Cortex of kidney (tissue), 1 donor: ENCODE measurements at places on chromosomes 5 and 9.

GRCh38 chr9:130685104-130685503 is 8.5 kb upstream of the EXOSC2 start:
- DNase-seq = no peak

DNA sequence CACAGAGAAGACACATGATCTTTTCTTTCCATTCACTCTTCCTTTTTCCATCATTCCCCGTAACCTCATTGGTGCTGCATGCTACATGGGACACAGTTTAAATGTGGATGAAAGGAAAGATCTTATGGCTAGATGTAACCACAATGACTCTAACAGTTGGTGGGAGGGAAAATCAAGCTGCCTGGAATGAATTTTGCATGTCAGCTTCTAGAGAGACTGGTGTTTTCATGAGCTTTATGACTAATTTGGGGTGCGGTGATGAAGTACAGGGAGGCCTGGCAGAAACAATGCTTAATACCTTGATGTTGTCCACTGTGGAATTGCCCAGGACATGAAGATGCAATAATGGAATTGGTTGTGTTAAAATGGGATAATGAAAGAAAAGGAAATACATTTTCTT is 55.9 kb upstream of the MYO10 start:
- no peak for DNase-seq

- DNase-seq = no peak
These were observed 684.6 kb upstream of the ACO1 start for GRCh38 chr9:31699836-31700235.

DNA sequence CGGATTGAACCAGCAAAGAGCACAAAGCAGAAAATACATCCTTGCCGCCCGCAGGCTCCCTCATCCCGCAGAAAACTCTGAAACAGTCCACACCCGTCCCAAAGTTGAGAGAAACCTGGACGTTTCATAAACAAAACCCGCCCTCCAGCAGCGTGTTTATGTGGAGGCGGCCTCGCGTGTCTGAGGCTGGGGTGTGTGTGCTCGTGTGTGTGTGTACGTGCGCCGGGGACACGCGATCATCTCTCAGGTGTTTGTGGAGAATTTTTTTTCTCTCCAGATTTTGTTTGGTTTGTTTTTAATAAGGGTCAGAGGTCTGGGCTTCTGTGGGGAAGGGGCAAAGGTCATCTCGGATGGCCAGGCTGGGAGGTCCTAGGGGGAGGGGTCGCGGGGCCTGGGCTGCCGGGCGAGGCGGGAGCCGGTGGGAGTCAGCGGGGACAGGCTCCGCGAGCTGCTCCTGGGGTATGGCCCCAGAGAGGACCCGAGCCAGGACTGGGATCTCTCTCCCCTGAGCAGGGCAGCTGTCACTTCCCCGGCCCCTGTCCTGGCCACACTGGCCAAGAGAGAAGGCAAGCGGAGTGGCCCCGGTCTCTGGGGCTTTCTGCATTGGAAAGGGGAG is 206.4 kb downstream of the C9orf50 start:
- no peak for DNase-seq

- DNase-seq = no peak
These were observed 66.7 kb downstream of the DAB2IP start for GRCh38 chr9:121718084-121718483.

DNA sequence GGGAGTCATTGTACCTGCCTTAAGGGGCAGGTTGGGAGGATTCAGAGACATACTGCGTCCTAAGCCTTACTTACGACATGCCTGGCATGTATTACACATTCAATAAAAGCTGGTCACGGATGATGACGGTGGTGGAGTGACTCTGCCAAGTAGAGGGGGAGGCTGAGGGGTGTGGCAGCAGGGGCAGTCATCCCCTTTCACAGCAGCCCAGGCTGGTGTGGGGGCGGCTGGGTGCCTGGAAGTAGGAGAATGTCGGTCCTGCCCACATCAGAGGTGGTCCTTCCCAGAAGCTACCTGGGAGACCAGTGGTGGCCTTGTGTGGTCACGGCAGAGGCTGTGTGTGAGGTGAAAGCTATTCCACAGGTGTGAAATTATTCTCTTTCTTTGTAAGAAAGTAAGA is 8.9 kb downstream of the ZBTB34 start:
- DNase-seq = no peak

GRCh38 chr5:126752081-126752785 is 24.7 kb upstream of the LMNB1 start:
- no peak for DNase-seq

- DNase-seq = no peak
These were observed 179.9 kb downstream of the PPP2R2B start for GRCh38 chr5:146698651-146699050.

GRCh38 chr5:163867738-163868137 is 362.3 kb downstream of the MAT2B start:
- no peak for DNase-seq

- no peak for DNase-seq
These were observed 45.7 kb downstream of the DPYSL3 start for GRCh38 chr5:147464211-147464610.

DNA sequence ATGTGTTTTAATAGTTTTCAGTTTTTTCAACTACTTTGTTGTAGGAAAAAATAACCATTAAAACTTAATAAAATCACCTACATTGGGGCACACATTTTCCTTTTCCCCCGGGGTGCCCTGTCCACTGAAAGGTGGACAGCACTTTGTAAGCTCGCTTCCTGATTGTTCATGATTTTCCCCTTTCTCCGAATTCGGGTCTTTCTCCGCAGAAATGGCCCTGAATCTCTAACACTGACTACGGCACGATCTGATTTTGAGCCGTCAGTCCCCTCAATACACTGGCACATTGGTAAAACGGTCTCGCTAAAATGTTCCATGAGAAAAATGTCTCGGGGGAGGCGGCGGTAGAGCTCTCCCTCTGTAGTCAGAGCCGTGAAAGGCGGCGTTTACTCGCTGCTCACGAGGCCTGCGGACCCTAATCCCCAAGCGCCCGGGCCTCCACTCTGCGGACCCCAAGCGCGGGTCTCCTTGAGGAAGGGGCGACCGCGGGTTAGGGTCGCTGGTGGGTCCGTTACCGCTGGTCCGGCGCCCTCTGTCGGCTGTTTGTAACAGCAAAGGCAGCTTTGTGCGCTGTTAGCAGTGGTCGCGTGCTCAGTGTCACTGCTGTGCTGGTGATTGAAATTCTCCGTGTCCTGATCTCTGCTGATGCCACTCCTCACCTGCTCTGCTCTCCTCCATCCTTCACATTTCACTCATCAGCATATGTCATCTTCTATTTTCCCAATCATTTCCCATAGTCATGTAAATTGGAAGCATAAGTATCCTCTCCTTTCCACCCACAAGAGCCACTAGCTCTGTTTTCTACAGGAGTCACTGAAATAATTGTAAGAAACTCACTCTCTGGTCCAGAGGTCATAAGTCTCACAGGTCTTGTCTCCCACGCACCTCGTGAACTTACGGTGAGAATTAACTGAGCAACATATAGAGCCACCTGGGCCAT is 10.8 kb upstream of the IFNA2 start:
- DNase-seq = no peak

DNA sequence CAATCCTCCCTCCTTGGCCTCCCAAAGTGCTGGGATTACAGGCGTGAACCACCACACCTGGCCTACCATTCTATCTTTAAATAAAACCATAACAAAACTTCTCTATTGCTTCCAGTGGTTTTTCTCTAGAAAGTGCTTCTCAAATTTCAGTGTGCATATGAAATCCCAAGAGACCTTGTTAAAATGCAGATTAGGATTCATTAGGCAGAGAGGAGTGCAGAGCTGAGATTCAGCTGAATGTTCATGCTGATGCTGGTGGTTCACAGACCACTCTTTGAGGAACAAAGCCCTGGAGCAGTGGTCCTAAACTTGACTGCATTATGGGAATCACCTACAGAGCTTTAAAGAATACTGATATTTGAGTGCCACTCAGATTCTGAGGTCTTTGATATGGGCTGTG is 28.2 kb downstream of the CARD6 start:
- DNase-seq = no peak

GRCh38 chr5:103435136-103435889 is 127.3 kb downstream of the NUDT12 start:
- no peak for DNase-seq

DNA sequence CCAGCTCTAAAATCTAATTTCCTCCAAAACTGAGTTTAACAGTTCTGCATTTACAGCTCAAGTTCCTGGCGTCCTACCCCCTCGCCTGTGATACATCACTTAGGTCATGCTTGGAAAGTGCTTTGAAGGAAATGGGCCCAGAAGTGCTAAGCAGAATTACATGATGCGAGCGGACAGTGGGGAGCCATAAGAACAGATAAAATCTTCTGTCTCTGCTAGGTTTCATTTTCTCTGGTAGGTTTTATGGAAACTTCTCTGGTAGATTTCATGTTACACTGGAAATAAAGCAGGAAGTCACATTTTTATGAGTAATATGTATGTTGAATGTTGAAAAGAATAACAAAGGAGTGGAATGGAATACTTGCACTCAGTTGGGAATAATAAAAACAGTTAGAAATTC is 138.3 kb downstream of the ZDHHC21 start:
- no peak for DNase-seq

GRCh38 chr5:138650196-138650595 is 75.0 kb upstream of the HSPA9 start:
- DNase-seq = no peak

- DNase-seq = no peak
These were observed 22.7 kb downstream of the SPDL1 start for GRCh38 chr5:169606279-169606678.

GRCh38 chr5:108935611-108936010 is 187.9 kb downstream of the FER start:
- no peak for DNase-seq

DNA sequence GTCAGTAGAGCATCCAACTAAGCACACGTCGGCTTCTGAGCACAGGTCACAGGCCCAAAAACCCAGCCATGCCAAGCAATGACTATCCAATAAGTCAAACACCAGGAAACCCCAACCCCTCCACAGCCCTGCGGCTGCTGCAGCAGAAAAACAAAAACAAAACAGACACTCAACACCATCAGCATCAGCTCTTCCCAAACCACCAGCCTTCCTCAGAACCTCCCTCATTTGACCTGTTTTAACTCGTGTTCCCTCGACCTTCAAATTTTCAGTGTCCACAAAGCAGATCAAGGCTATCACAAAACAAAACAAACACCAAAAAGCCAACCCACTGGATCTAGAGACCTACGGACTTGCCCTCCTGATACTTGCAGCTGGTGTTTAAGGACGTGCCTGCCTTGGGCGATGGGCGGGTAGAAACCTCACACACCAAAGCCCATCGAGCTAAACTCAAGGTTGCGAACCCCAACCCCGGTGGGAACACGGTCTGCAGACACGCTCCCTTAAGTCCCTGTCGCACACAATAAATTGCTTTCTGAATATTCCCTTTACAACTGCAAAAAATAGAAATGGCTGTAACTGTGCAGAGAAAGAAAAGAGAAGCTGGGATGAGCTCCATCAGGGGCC is 247.1 kb upstream of the ANKRD55 start:
- DNase-seq = no peak

DNA sequence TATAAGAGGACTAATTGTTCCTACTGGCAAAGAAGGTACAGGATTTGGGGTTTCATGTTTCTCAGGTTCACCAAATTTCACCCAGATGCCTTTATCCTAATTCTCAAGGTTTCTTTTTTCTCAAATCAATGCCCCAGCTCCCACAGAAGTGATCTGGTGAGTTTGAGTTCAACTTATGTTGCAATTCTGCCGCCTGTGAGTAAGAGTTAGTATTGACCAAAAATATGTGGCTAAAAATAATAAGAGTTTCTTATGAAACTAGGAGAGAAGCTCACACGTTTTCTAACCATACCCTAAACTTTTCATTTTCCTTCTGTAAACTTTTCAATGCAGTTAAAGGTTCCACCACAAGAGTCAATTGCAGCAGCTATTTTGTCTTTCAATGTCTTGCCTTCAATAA is 15.1 kb downstream of the SLCO6A1 start:
- DNase-seq = no peak

- DNase-seq = no peak
These were observed 54.1 kb upstream of the FYB1 start for GRCh38 chr5:39273314-39273954.

GRCh38 chr5:20276959-20277263 is 288.9 kb upstream of the CDH18 start:
- no peak for DNase-seq

GRCh38 chr5:32165597-32165996 is 8.5 kb downstream of the GOLPH3 start:
- no peak for DNase-seq

- DNase-seq = no peak
These were observed 164.3 kb upstream of the BRINP1 start for GRCh38 chr9:119533504-119533903.

- DNase-seq = no peak
These were observed 28.5 kb downstream of the COL5A1 start for GRCh38 chr9:134670042-134670525.

- no peak for DNase-seq
These were observed 129.7 kb downstream of the ARL15 start for GRCh38 chr5:54180630-54181031.

- no peak for DNase-seq
These were observed 19.7 kb upstream of the GRIA1 start for GRCh38 chr5:153470736-153471135.

DNA sequence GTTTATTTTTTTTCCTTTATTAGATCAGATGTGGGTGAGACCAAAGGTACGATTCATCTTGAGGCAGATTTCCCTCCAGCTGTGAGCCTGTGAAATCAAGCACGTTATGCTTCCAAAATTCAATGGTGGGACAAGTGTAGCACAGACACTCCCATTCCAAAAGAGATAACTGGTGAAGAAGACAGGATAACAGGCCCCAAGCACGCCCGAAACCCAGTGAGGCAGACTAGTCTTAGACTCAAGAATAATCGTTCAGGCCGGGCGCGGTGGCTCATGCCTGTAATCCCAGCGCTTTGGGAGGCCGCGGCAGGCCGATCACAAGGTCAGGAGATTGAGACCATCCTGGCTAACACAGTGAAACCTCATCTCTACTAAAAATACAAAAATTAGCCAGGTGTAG is 36.8 kb upstream of the COL5A1 start:
- no peak for DNase-seq

- no peak for DNase-seq
These were observed 420.8 kb upstream of the ACTBL2 start for GRCh38 chr5:57903458-57903857.

- DNase-seq = no peak
These were observed 667.1 kb upstream of the RGMB start for GRCh38 chr5:98106116-98107031.

DNA sequence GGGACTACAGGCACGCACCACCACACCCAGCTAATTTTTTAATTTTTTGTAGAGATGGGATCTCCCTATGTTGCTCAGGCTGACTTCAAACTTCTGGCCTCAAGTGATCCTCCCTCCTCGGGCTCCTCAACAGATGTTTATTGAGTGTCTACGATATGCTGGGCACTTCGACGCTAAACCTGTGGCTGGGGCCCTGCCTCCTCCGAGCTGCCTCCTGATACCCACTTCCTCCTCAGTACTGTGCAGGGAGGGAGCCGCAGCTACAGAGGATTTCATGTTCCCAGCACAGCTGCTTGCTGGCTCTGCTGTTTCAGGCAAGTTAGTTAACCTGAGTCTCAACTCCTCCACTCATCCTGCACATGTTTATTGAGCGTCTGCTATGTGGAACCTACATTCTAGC is 9.6 kb downstream of the AIF1L start:
- DNase-seq = no peak
